ENCODE measurements at places on chromosomes 5 and 9.

DNA sequence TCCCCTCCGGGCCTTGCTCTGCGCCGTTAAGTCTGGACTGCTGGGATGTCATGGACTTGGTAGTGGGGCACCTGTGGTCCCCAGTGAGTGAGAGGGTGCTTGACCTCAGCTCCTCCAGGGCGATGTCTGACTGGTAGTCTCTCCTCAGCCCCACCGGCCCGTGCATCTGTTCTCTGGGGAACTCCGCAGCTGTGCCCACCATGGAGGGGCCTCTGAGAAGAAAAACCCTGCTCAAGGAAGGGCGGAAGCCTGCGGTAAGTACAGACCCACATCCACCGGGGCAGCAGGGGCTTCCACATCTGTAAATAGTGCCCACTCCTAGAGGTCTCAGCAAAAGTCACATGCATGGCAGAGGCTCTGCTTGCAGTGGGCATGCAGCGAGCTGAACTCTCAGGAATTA is 52.6 kb upstream of the GARNL3 start:
- DNase-seq, result no peak

DNA sequence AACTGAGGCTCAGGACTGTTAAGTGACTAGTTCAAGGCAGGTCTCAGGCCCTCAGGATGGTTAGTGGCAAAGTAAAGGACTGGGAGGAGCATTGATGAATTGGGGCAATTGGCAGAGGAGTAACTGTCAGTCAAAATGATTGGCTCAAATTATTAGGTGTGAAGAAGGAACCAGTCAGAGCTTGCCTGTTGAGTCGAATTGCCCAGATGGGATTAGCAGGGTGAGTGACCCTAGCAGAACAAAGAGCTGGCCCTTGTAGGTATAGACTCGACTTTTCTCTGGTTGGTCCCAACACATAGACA is 2.6 kb upstream of the NSD1 start:
- no peak for DNase-seq

- no peak for DNase-seq
These were observed 21.1 kb upstream of the LHX2 start for GRCh38 chr9:123990427-123990826.

DNA sequence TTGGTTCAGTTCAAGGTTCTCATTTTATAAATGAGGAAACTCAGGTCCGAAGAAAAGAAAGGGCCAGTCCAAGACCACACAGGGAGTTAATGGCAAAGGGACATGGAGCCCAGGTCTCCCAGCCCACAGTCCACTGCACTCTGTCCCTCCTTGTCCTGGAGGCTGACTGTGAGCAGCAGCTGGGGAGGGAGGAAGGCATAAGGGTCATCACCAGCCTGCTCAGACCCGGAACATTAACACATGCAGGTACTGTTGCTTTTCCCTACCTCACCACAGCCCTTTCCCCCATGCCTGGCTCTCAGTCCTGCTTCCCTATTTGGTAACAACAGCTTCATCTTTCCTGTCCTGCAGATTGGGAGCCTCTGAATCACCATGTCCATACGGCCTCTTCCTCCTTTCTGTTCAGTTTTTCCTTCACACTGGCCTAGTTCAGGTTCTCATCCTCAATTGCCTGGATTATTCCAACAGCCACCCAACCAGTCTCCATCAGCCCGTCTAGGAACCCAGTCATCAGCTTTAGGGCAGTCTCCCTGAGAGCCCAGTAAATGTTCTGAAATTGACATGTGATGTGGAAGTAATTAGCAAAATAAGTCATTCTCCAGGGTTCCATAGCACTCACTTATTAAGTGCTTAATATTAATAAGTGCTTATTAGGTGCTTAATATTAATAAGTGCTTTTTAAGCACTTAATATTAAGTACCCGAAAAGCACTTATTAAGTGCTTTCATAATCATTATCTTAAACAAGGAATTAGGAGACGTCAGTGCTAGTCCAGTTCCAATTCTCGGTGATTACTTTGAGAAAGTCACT is 4.3 kb downstream of the GPX3 start:
- no peak for DNase-seq

Data from stimulated activated CD4-positive, alpha-beta T cell treated with anti-CD3 and anti-CD28 coated beads, Interleukin-15, amount 100 ng/mL, for 1 hour (primary cell).